ENCODE measurements at places on chromosomes 2 and 18. TPM values are rescaled to one million over a fixed set of nuclear protein-coding genes. Genes with fewer than 3 reads are reported as not detected.

GRCh38 chr2:185255566-185255965 is 483.0 kb upstream of the FSIP2 start:
- no peak for DNase-seq

GRCh38 chr18:11826836-11827235 is 24.4 kb upstream of the CHMP1B start:
- DNase-seq = no peak

GRCh38 chr18:49656073-49656692 is 94.3 kb downstream of the LIPG start:
- no peak for DNase-seq

DNA sequence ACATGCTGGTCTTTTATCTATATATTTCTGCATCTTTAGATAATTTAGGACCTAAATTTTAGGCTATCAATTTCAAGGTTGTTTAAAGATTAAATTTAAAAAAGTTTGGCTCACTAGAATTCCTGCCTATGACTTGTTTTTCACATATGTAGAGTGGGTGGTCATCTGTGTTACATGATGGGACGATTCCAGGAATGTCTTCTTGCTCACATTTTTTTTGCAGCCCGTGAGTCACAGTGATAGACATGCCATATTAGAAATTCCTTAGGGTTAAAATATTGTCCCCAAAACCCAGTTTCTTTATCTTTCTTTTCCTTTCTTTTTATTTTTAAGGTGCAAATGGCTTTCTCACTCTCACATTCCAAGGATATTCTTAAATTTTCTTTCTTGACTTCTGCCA is 652.0 kb downstream of the PLCL1 start:
- DNase-seq = no peak

GRCh38 chr2:168529900-168530561 is 74.0 kb downstream of the CERS6 start:
- no peak for DNase-seq

- no peak for DNase-seq
These were observed 247.3 kb downstream of the DSEL start for GRCh38 chr18:67269206-67269605.

DNA sequence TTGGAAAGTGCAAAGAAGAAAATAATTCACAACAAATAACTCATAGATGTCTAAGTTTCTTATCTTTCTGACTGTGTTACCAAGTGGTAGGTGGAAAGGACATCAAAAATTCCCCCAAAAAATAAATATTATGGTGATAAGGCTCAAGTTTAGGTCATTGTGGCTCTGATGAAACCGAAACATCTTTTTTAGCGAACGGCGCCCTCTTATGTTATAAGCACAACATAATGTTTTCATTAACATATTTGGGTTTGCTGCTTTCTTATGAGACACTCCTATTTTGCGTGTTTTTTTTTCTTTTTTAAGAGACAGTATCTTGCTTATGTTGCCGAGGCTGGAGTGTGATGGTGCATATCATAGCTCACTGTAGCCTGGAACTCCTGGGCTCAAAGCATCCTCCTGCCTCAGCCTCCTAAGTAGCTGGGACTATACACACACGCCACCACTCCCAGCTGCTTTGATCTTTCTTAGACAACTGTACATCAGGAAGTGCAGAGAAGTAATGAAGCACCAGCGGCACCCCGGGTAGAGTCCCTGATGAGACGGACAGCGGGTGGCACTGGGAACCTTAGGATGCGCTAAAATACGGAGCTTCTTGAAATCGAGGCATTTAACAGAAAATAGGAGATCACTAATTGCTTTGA is 38.5 kb upstream of the SLC35G4 start:
- no peak for DNase-seq

GRCh38 chr2:50178050-50178449 is 853.9 kb downstream of the NRXN1 start:
- no peak for DNase-seq

- no peak for DNase-seq
These were observed 105.3 kb downstream of the PAX3 start for GRCh38 chr2:222193328-222193983.

GRCh38 chr2:179569831-179570233 is 291.6 kb downstream of the ZNF385B start:
- DNase-seq = no peak

DNA sequence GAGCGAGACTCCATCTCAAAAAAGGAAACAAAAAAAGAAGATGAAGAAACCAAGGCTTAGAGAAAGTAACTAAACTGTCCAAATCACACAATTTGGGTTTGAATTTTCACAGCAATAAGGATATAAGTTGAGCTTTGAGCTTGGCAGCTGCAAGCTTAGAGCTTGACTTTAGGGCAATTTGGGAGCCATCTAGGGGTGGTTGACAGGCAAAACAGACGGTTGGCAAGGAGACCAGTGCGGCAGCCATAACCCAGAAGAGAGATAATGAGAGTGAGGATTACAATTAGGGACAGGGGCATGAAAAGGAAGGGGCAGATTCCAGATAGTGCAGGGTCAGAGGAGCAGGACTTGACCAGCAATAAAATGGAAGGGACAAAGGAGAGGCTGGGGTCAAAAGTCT is 382.2 kb upstream of the HNRNPA3 start:
- DNase-seq = no peak

DNA sequence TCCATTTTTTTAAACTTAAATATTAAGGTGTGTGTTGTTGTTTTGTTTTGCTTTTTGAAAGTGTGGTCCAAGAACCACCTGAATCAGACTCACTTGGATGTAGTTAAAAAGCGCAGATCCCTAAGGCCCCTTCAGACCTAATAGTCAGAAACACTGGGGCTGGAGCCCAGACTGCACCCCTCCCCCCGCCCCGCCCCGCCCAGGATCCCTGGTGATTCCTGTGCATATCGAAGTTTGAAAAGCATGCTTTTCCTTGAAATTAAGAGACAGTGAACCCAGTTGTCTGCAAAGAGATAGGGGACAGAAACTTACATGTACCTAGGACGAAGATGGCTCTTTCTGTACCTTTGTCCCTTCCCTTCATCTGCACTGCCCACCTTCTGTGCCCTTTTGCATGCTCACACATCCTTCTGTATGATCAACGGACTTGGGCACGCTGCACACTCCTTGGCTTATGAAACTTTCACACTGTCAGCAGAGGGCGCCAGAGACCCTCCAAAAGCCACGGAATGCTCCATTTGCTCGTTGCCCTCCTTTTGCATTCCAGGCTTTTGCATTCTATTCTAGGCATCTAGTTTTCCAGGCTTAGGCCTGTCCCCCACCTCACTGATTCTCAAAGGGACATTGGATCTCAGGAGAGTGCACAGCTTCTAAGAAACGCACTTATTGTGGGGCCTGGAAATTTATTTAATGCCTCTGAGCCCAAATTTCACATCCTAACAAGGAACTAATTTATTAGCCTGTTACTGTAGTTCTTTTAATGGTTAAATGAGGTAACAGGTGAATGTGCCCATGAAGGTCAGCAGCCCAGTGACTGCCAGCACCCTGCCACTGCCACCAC is 32.8 kb upstream of the SLC14A1 start:
- DNase-seq = peak; percentile 65

The ACADL gene
- 0.22 TPM for polyA plus RNA-seq

The ACMSD gene
- polyA plus RNA-seq = not detected

The PPIG gene
- 36.7 TPM for polyA plus RNA-seq

The ZNF804A gene
- polyA plus RNA-seq = 0.35 TPM

The NTSR2 gene
- polyA plus RNA-seq = 0.05 TPM

The CELF4 gene
- polyA plus RNA-seq = 0.79 TPM

The OSBPL6 gene
- 1.4 TPM for polyA plus RNA-seq

The CD207 gene
- 0.06 TPM for polyA plus RNA-seq

The HOXD1 gene
- 1.4 TPM for polyA plus RNA-seq

The SP140 gene
- 1.0 TPM for polyA plus RNA-seq

The CRYBA2 gene
- not detected for polyA plus RNA-seq

The TYW5 gene
- 3.4 TPM for polyA plus RNA-seq
